ENCODE measurements at places on chromosomes 5 and 9. TPM values are rescaled to one million over a fixed set of nuclear protein-coding genes. Genes with fewer than 3 reads are reported as not detected.

Gene C9orf153
- total RNA-seq: 0.51 TPM

Gene FYB1
- under 0.01 TPM for total RNA-seq

Gene LPAR1
- 222 TPM for total RNA-seq

Gene CARTPT
- not detected for total RNA-seq

Gene CTSV
- under 0.01 TPM for total RNA-seq

Gene GBGT1
- total RNA-seq: 3.3 TPM

Gene CCNI2
- total RNA-seq: under 0.01 TPM

Gene HK3
- under 0.01 TPM for total RNA-seq

Gene POU5F2
- total RNA-seq: 0.51 TPM

Gene LCN1
- not detected for total RNA-seq

Gene FRMD3
- 0.66 TPM for total RNA-seq

Gene DIPK1B
- total RNA-seq: 0.77 TPM

Gene ARHGEF28
- 34.3 TPM for total RNA-seq

All from fibroblast of lung (primary cell).